ENCODE measurements at places on chromosomes 4 and X. TPM values are rescaled to one million over a fixed set of nuclear protein-coding genes. Genes with fewer than 3 reads are reported as not detected.

The ART3 gene
- total RNA-seq, result not detected

The DKK2 gene
- total RNA-seq, result not detected

The PDGFRA gene
- total RNA-seq, result 133 TPM

The INTS6L gene
- total RNA-seq, result 2.3 TPM

The TMEM128 gene
- total RNA-seq, result 32.3 TPM

The FAAH2 gene
- not detected for total RNA-seq

The XAGE2 gene
- total RNA-seq, result not detected

The FGF16 gene
- total RNA-seq, result not detected

The GLOD5 gene
- not detected for total RNA-seq

The NSG1 gene
- not detected for total RNA-seq

The FAM114A1 gene
- 40.7 TPM for total RNA-seq

The PPP2R3B gene
- 31.7 TPM for total RNA-seq

The RBM47 gene
- total RNA-seq, result not detected

The BEND4 gene
- 0.12 TPM for total RNA-seq

The TMEM154 gene
- 0.25 TPM for total RNA-seq

The PAK3 gene
- total RNA-seq, result not detected

The DCLK2 gene
- 1.4 TPM for total RNA-seq

The HTATSF1 gene
- total RNA-seq, result 19.4 TPM

The CD40LG gene
- total RNA-seq, result not detected

The PCDH7 gene
- not detected for total RNA-seq

The CTAG1A gene
- total RNA-seq, result not detected

The TEX11 gene
- total RNA-seq, result not detected

The ODAPH gene
- not detected for total RNA-seq

The S100P gene
- total RNA-seq, result not detected

The RPL9 gene
- total RNA-seq, result 1,371 TPM

The TREX2 gene
- 12.0 TPM for total RNA-seq

The BEX5 gene
- total RNA-seq, result not detected

The FSTL5 gene
- not detected for total RNA-seq

The ARHGEF6 gene
- total RNA-seq, result 4.8 TPM

The SOWAHB gene
- total RNA-seq, result not detected

The SMIM9 gene
- not detected for total RNA-seq

The PNMA3 gene
- not detected for total RNA-seq

The CABS1 gene
- not detected for total RNA-seq

Measured in MG63 (cell line).